ENCODE measurements at places on chromosomes 4 and X. TPM values are rescaled to one million over a fixed set of nuclear protein-coding genes. Genes with fewer than 3 reads are reported as not detected.

Gene TMLHE
- total RNA-seq, result 30.0 TPM

Gene IL9R
- total RNA-seq, result 0.12 TPM

Gene CD40LG
- 0.18 TPM for total RNA-seq

Gene DCLK2
- 19.7 TPM for total RNA-seq

Gene TRPC5OS
- not detected for total RNA-seq

Gene MAGEB1
- total RNA-seq, result not detected

Gene NDUFB11
- 123 TPM for total RNA-seq

Gene NXF3
- total RNA-seq, result not detected

Gene PWWP3B
- total RNA-seq, result 6.9 TPM

Gene PDGFC
- 40.4 TPM for total RNA-seq

Gene HTRA3
- total RNA-seq, result 22.1 TPM

Gene SEC24B
- total RNA-seq, result 30.4 TPM

Gene GPC3
- 823 TPM for total RNA-seq

Gene COL4A6
- total RNA-seq, result 14.2 TPM

Gene SOWAHB
- total RNA-seq, result 7.1 TPM

Gene KIT
- total RNA-seq, result 15.1 TPM

Gene PAK3
- 4.3 TPM for total RNA-seq

Gene VCX2
- total RNA-seq, result not detected

Gene CLDN24
- total RNA-seq, result not detected

Gene AFF2
- total RNA-seq, result 6.1 TPM

Gene TAF7L
- 0.18 TPM for total RNA-seq

Gene SPATA18
- 1.9 TPM for total RNA-seq

Gene BEX1
- total RNA-seq, result 14.8 TPM

Gene MAGEC3
- not detected for total RNA-seq

Gene DMRTC1
- total RNA-seq, result not detected

Gene SCD5
- total RNA-seq, result 27.0 TPM

Gene GPRASP1
- total RNA-seq, result 15.5 TPM

Gene ADAMTS3
- 9.8 TPM for total RNA-seq

Gene AREG
- 0.29 TPM for total RNA-seq

Gene FHDC1
- 5.2 TPM for total RNA-seq

Gene CCDC120
- 6.4 TPM for total RNA-seq

Gene SOX3
- not detected for total RNA-seq

Gene MTCP1
- 6.4 TPM for total RNA-seq

Gene STARD8
- total RNA-seq, result 32.3 TPM

Gene OTC
- not detected for total RNA-seq

Gene SAGE1
- not detected for total RNA-seq

Gene MAGEA6
- not detected for total RNA-seq

Gene S100P
- total RNA-seq, result 14.2 TPM

Gene ZFYVE28
- 6.4 TPM for total RNA-seq

Gene NKX6-1
- total RNA-seq, result not detected

Gene DCAF4L1
- 0.12 TPM for total RNA-seq

Data from metanephros (tissue), 2 donors.